Immature natural killer cell (primary cell): ENCODE measurements at places on chromosomes 13 and 19.

DNA sequence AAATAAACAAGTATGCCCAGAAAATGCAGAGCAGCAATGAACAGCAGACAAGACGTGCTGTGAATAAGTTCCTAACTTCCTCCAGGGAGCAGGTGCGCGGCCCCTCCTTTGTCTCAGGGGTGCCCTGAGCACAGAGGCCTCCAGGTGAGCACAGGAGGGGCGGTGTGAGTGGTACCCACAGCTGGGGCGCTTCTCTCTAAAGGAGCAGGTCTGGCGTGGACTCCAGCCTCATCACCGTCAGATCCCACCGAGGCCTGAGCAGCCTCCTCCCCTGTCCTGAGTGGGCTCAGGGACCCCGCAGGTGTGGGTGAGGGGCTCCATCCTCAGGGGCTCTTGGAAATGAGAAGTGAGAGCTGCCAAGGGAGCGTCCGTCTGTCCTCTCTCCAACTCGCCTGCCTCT is 3.2 kb downstream of the LILRA5 start:
- no peak for DNase-seq

DNA sequence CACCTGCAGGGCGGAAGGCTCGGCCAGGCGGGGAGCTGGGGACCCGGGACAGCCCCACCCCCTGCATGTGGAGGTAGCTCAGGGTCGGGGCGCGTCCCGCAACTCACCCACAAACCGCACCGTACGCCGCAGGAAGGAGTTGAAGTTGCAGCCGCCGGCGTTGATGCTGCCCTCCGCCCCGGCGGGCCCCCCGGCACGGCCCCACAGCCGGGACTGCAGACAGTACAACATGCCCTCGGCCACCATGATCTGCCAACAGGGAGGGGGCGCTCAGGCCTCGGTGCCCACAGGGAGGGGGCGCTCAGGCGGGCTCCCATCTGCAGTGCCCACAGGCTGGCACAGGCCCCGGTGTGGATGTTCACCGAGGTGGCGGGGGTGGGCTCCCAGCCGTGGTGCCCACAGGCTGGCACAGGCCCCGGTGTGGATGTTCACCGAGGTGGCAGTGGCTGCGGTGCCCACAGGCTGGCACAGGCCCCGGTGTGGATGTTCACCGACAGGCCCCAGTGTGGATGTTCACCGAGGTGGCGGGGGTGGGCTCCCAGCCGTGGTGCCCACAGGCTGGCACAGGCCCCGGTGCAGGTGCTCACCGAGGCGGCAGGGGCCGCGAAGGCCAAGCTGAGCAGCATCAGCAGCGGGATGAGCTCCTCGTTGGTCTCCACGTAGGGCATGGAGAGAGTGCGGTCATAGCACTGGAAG is 6.5 kb downstream of the PLPPR3 start:
- DNase-seq, result no peak

DNA sequence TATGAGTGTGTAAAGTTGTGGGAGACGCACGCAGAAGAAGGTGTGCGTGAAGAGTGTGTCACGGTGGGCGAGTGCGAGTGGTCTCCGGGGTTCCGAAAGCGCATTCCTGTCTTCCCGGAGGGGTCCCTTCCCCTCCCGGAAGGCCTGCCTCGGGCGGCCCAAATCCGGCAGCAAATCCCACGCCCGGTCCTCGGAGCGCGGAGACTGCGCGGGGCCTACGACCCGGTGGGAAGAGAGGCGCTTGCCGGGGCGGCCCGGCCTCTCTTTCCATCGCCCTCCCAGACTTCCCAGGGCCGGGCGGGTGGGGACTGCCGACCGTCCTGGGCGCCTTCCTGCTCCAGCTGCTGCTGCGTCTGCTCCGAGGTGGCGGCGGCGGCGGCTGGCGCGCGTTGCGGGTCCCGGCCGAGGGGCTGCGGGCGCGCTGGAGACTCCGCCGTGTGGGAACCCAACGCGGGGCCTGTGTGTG is 2.1 kb downstream of the ZIC5 start:
- no peak for DNase-seq

DNA sequence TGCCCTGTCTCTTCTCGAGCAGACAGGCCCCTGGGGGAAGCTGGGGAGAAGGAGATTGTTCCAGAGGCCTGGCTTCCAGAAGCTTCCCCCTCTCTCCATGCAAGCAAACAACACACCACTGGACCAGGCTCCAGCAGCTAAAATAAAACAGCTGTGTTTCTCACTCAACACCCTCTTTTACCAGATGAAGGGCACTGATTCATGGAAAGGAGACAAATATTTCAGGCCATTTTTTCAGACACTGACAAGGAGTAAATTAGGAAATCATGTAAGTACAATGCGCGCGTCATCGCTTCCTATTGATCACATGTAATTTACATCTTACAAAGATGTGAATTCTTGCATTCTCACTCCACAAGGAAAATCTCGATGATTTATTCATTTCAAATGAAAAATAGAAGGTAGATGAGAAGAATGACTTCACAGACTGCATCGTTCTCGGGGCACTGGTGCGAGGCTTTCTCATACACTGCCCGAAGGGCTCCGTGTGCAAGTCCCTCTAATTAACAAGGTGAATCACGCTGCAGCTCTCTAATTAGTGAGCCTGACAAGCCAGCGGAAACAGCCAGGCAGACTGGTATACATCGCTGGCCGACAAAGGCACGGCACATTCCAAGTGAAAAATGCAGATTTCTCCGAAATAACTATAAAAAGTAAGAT is 153.6 kb downstream of the KCTD15 start:
- no peak for DNase-seq

DNA sequence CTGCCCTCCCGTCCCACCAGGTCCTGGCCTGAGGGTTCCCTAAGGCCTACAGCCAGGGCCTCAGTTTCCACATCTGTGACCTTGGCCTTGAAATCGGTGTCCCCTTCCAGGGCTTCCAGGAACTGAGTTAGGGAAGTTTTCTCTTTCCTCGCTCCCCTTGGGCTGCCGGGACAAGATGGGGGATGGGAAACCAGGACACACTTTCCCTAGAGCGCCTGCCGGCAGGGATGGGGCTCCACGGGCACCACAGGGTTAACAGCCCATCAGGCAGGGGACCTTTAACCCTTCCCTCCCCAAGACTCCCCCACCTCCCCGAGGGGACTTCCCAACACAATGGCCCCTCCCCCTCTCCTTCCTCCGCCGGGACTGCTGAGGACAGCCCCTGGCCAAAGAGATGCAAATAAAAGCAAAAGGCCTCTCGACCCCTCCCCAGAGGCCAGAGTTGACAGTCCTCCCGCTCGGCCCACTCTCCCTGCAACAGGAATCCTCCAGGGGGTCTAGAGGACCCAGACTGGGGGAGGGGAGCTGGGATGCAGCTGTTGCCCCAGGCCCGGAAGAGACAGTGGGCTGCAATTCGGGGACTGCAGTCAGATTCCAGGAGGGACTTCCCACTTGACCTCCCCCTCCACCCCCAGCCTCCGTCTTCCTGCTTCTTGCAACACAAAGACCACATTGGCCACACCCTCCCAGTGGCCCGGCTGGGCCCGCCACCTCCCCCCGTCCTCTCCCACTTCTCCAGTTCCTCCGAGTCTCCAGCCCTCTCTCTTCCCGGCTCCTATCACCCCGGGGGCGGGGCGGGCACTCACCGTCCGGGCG is 3.4 kb downstream of the BBC3 start:
- peak; percentile 68 for DNase-seq

- no peak for DNase-seq
These were observed 6.3 kb downstream of the MAP1S start for GRCh38 chr19:17725422-17726078.
